ENCODE measurements at places on chromosomes 3 and 15.

DNA sequence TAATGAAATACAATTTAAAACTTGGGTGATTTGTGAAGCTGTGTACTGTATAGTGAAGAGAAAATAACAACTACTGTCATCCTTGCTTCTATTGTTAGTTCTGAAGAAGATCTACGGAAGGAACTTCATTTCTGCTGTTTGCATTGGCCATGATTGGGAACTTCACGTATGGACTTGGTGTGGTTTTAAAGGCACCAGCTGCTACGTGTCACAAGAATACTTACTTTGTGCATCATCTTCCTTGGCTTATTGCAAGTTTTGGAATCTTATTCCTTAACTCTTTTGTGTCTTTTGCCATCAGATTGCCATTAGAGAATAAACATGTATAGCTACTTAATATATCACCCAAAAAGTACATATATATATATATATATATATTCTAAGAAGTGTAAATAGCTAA is 75.0 kb upstream of the VEPH1 start:
- H3K4me1 ChIP-seq: peaks cover 5% of the 10 kb centered on the region
- H3K4me3 ChIP-seq: no peak overlapping the region
- H3K27ac ChIP-seq: no peak overlapping the region
- H3K36me3 ChIP-seq: no peaks in the 10 kb centered on the region
- no peaks in the 10 kb centered on the region for H3K27me3 ChIP-seq
- no peak for DNase-seq

GRCh38 chr15:72971766-72972165 is 80.5 kb upstream of the NEO1 start:
- peak; percentile 33 for DNase-seq
- H3K4me3 ChIP-seq: no peak overlapping the region
- H3K27me3 ChIP-seq: no peaks in the 10 kb centered on the region
- no peaks in the 10 kb centered on the region for H3K36me3 ChIP-seq
- no peak overlapping the region for H3K27ac ChIP-seq

GRCh38 chr15:85048430-85048829 is 66.8 kb downstream of the PDE8A start:
- peaks cover 9% of the 10 kb centered on the region for H3K4me1 ChIP-seq
- H3K4me3 ChIP-seq: no peak overlapping the region
- DNase-seq: no peak

GRCh38 chr3:29554566-29554965 is 273.7 kb downstream of the RBMS3 start:
- no peak for DNase-seq
- no peaks in the 10 kb centered on the region for H3K27me3 ChIP-seq
- no peaks in the 10 kb centered on the region for H3K36me3 ChIP-seq
- no peak overlapping the region for H3K27ac ChIP-seq
- no peak overlapping the region for H3K4me3 ChIP-seq

- peaks cover 13% of the 10 kb centered on the region for H3K4me1 ChIP-seq
- no peaks in the 10 kb centered on the region for H3K27me3 ChIP-seq
- H3K36me3 ChIP-seq: no peaks in the 10 kb centered on the region
- peak within 1 kb of the TSS; percentile 99 for H3K27ac ChIP-seq
- H3K4me3 ChIP-seq: peak within 1 kb of the TSS; percentile 66
Measured at GRCh38 chr15:69413822-69414700, at the start of gene KIF23. Gene KIF23, plus strand, starts transcription at chr15:69414349. Its CDS starts 117 bp downstream, at chr15:69414466.

DNA sequence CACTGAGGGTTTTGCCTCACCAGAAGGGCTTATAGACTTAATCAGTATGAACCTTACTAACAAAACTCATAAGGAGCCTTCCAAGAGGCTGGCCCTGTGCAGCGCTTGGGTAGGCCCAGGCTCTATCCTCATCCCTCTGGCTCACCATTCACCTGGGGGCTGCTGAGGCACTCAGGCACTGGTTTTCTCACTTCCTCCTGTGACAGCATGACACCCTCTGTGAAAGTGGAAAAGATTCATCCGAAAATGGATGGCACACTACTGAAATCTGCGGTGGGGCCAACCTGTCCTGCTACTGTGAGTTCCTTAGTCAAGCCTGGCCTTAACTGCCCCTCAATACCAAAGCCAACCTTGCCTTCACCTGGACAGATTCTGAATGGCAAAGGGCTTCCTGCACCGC is 41.3 kb downstream of the PSMD6 start:
- H3K27ac ChIP-seq: no peak overlapping the region
- DNase-seq: no peak
- no peaks in the 10 kb centered on the region for H3K27me3 ChIP-seq
- no peaks in the 10 kb centered on the region for H3K4me1 ChIP-seq

DNA sequence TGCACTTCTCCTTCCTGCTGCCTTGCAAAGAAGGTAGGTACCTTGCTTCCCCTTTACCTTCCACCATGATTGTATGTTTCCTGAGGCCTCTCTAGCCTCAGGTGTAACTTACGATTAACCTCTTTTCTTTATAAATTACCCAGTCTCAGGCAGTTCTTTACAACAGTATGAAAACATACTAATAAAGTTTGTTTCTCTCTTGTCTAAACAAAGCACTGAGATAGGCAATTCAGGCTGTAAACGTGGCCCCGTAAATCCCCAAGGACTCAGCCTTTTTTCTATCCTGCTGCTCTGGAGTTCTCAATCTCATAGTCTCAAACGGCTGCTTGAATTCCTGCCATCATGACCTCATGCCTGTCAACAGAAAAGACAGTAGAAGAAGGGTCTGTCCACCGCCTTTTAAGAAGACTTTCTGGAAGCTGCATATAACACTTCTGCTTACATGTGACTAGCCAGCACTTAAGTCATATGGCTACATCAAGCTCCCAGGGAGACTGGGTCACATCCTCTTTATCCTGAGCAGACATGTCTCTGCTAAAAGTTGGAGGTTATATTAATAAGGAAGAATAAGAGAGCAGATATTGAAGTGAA is 257.8 kb downstream of the EBLN2 start:
- H3K4me3 ChIP-seq: no peak overlapping the region
- no peaks in the 10 kb centered on the region for H3K27me3 ChIP-seq
- DNase-seq: no peak
- no peak overlapping the region for H3K27ac ChIP-seq
- peaks cover 2% of the 10 kb centered on the region for H3K4me1 ChIP-seq

DNA sequence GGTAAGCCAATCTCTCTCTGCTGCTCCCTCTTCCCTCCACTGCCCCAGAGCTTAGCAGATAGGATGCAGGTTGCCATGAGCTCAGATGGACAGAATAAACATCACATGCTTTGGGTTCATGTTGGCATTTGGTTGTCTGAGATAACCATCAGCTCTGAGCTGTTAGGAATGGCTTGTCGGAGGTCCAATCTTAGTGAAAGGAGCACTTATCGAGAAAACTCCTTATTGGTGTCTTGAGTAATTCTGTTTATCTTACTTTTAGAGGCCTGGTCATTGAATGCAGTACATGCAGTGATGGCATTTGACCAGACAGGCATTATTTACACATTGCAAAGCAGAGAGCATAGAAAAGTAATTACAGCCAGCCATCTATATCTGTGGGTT is 99.7 kb downstream of the CEMIP start:
- DNase-seq: no peak
- H3K4me3 ChIP-seq: no peak overlapping the region
- H3K36me3 ChIP-seq: no peaks in the 10 kb centered on the region
- no peaks in the 10 kb centered on the region for H3K27me3 ChIP-seq
- peaks cover 2% of the 10 kb centered on the region for H3K4me1 ChIP-seq

GRCh38 chr15:28002867-28003266 is 96.2 kb downstream of the OCA2 start:
- no peak overlapping the region for H3K27ac ChIP-seq
- H3K36me3 ChIP-seq: no peaks in the 10 kb centered on the region
- H3K27me3 ChIP-seq: no peaks in the 10 kb centered on the region
- DNase-seq: no peak
- H3K4me3 ChIP-seq: no peak overlapping the region

DNA sequence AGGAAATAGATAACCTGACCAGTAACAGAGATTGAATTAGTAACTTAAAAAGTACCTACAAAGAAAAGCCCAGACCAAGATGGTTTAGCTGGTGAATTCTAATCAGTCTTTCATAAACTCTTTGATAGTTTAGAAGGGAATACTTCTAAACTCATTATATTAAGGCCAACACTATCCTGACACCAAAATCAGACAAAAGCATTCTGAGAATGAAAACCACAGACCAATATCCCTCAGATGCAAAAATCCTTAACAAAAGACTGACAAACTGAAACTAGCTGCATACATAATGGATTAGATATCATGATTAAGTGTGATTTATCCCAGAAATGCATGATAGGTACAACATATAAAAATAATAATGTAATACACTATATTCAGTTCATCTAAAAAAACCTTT is 115.6 kb downstream of the RFX7 start:
- DNase-seq: no peak
- no peaks in the 10 kb centered on the region for H3K4me1 ChIP-seq
- H3K27ac ChIP-seq: no peak overlapping the region

DNA sequence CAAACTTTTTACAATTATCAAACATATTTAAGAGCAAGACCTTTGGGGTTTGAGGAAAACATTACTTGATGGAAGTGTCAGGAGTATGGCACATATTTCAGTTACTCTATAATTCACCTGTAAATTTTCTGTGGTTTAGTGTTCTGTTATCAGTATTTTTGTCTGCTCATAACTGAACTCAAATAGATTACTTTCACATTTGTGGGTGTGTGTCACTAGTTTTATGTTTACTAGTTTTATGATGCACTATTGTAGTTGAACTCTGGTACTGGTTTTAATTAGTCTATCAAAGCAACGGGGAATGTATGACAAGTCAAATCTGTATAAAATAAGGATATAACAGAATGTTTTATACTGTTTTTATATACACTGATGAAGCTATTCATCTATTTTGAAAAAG is 27.2 kb downstream of the OXSM start:
- no peak overlapping the region for H3K4me3 ChIP-seq
- H3K4me1 ChIP-seq: no peaks in the 10 kb centered on the region
- DNase-seq: no peak

GRCh38 chr3:107430214-107430995 is 53.2 kb downstream of the CCDC54 start:
- H3K4me1 ChIP-seq: peaks cover 5% of the 10 kb centered on the region
- H3K27ac ChIP-seq: no peak overlapping the region
- no peaks in the 10 kb centered on the region for H3K36me3 ChIP-seq

- no peaks in the 10 kb centered on the region for H3K4me1 ChIP-seq
- no peaks in the 10 kb centered on the region for H3K27me3 ChIP-seq
- DNase-seq: peak; percentile 20
- no peak overlapping the region for H3K27ac ChIP-seq
- H3K36me3 ChIP-seq: no peaks in the 10 kb centered on the region
- no peak overlapping the region for H3K4me3 ChIP-seq
Measured at GRCh38 chr15:94576889-94577533, 345.6 kb downstream of the MCTP2 start.

DNA sequence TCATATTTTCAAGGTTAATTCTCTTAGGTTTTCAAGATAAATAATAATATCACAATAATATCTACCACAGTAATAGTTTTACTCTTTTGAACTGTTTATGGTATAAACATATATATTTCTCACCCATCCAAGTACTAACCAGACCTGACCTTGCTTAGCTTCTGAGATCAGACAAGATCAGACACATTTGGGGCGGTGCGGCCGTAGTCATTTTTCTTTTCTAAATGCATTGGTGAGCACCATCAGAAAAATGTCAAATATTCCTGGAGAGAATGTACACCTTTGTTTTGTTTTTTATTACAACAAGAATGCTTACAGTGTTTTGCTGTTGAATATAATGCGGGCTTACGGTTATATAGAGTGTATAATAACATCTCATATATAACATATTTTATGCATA is 267.8 kb downstream of the ADAMTS17 start:
- H3K36me3 ChIP-seq: no peaks in the 10 kb centered on the region
- DNase-seq: no peak
- no peak overlapping the region for H3K4me3 ChIP-seq
- H3K4me1 ChIP-seq: no peaks in the 10 kb centered on the region

GRCh38 chr15:88887068-88887580 is 8.2 kb downstream of the HAPLN3 start:
- DNase-seq: no peak
- H3K4me1 ChIP-seq: no peaks in the 10 kb centered on the region
- no peaks in the 10 kb centered on the region for H3K27me3 ChIP-seq
- H3K27ac ChIP-seq: no peak overlapping the region
- H3K4me3 ChIP-seq: no peak overlapping the region

GRCh38 chr15:36831904-36832287 is 252.5 kb downstream of the CDIN1 start:
- H3K4me1 ChIP-seq: peaks cover 37% of the 10 kb centered on the region
- no peak overlapping the region for H3K4me3 ChIP-seq
- H3K27me3 ChIP-seq: no peaks in the 10 kb centered on the region
- no peak for DNase-seq

DNA sequence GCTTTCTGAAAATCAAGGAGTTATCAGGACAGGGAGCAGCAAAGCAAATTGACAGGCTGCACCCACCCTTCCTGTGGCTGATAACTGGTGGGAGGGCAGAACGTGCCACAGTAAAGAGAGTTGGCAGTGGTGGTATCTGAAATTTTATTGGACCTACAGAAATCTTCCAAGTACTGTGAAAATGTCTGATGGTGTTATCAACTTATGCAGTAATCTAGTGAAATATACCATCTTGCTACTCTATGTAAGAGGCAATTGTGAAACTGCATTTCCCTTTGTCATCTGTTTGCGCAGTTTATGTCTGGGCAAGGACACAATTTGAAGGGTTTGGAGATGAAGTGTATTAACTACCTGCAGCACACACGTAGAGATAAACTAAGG is 1.5 kb downstream of the PLCL2 start:
- no peaks in the 10 kb centered on the region for H3K36me3 ChIP-seq
- peak overlapping the region; percentile 54 for H3K4me3 ChIP-seq
- peak overlapping the region; percentile 80 for H3K27ac ChIP-seq
- no peaks in the 10 kb centered on the region for H3K27me3 ChIP-seq

DNA sequence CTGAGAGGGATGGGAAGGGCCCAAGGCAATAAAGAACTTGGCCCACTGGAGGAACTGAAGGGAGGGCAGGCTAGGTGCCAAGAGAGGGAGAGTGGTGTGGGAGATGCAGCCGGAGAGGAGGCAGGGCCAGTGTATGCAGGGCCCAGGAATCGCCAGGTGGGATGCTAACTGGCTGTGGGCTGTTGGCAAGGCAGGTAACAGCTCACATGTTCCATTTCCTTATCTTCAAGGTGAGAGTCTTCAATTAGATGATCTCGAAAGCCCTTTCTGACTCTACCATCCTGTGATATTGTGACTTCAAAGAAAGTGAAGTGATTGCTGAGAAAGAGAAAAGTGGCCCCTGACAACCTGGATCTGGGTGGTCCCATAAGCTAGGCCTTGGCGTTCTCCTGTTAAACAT is 49.0 kb downstream of the CASR start:
- H3K36me3 ChIP-seq: no peaks in the 10 kb centered on the region
- DNase-seq: no peak

- H3K4me1 ChIP-seq: peaks cover 6% of the 10 kb centered on the region
- peak; percentile 49 for DNase-seq
- H3K4me3 ChIP-seq: peak overlapping the region; percentile 37
- H3K27ac ChIP-seq: no peak overlapping the region
- H3K27me3 ChIP-seq: no peaks in the 10 kb centered on the region
Measured at GRCh38 chr3:187737368-187738070, 7.7 kb downstream of the BCL6 start.

GRCh38 chr15:36468746-36469145 is 110.7 kb upstream of the CDIN1 start:
- peak; percentile 37 for DNase-seq
- H3K27me3 ChIP-seq: no peaks in the 10 kb centered on the region
- no peaks in the 10 kb centered on the region for H3K36me3 ChIP-seq
- peaks cover 16% of the 10 kb centered on the region for H3K4me1 ChIP-seq
- no peak overlapping the region for H3K4me3 ChIP-seq
